ENCODE measurements at places on chromosomes 5 and 9.

- peak; percentile 29 for DNase-seq
These were observed 49.9 kb upstream of the GARNL3 start for GRCh38 chr9:127214421-127215267.

DNA sequence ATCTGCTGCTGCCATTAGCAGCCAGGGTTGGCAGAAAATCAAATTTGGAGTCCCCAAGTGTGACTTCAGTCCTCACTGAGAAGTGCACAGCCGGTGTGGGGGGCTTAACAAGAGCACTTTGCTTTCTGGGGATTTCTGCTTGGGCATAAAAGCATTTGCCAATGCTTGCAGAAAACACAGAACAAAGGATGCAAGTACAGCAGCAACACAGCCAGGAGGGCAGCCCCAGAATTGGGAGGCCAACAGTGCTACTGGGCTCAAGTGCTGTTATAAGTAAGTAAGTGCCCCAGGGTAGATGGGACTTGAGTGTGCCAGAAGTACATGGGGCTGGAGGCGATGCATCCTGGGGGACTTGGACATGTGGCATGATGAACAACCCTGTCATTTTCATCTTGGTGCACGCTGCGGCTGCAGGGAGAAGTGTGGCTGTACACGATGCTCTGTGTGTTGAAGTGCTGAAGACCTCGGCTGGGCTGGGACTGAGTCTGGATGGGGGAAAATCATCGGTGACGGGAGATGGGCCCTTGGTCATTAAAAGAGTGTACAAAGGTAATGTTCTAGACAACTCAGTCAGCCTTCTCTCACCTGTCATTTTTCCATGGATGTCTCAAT is 73.3 kb downstream of the GOLPH3 start:
- DNase-seq = no peak

DNA sequence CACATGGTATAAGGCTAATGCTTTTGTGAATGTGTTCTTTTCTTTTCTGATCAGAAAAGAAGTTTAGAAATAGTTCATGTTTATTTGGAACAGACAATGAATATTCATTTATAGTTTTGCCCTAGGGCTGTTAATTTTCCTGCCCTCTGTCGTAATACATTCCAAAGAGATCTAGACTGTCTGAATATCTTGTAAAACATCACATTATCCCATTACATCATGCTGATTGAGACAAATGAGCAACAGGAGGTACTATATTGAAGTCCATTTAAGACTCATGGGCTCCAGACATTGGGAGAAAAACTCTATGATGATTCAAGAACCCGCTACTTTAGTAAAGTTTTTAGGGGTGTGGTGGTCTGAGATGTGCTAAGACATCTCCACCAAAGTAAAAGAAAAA is 121.2 kb upstream of the MAP1B start:
- no peak for DNase-seq

- DNase-seq = no peak
These were observed 712.1 kb downstream of the KCTD16 start for GRCh38 chr5:144882739-144883283.

GRCh38 chr5:22372376-22372775 is 480.8 kb downstream of the CDH12 start:
- no peak for DNase-seq

DNA sequence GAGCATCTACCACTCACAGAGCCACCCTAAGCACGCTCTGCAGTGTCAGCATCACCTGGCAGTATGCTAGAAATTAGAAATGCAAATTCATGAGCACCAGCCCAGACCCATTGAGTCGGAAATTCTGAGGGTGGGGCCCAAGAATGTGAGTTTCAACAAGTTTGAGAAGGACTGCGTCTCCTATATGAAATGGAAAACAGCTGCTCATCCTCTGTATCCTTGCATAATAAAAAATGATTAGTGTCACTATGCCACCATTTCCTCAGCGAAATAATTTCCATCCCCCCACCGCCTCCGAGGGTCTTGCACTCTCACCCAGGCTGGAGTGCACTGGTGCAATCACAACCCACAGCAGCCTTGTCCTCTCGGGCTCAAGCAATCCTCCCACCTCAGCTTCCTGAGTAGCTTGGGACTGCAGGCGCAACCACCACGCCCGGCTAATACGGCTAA is 1.3 kb upstream of the IQGAP2 start:
- DNase-seq = no peak

Measured in NCI-H1048 (cell line).